ENCODE measurements at places on chromosomes 12 and 14.

- DNase-seq, result no peak
Observed at GRCh38 chr14:96205059-96205977, 679 bp downstream of the BDKRB2 start.

- DNase-seq, result no peak
Observed at GRCh38 chr14:72613231-72613974, 280.5 kb downstream of the DPF3 start.

- DNase-seq, result no peak
Observed at GRCh38 chr14:45051180-45051579, 32.7 kb upstream of the PRPF39 start.

DNA sequence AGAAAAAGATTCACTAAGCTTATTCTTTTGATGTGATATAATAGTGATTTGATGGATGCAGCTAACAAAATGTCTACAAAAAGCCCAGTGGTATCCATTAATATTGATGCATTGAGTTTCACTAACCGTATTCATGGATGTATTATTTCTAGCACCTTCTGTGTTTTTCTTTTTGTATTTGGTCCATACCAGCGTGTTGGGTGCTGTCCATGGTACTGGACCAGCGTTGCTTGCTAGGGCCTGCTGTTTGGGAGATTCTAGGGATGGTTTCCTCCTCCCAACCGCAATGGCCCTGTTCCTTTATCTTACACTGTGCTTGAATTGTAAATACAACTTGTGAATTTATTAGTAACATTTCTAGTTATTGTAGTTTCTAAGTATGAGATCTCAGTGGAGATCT, 31.7 kb downstream of the ANO4 start:
- no peak for DNase-seq

DNA sequence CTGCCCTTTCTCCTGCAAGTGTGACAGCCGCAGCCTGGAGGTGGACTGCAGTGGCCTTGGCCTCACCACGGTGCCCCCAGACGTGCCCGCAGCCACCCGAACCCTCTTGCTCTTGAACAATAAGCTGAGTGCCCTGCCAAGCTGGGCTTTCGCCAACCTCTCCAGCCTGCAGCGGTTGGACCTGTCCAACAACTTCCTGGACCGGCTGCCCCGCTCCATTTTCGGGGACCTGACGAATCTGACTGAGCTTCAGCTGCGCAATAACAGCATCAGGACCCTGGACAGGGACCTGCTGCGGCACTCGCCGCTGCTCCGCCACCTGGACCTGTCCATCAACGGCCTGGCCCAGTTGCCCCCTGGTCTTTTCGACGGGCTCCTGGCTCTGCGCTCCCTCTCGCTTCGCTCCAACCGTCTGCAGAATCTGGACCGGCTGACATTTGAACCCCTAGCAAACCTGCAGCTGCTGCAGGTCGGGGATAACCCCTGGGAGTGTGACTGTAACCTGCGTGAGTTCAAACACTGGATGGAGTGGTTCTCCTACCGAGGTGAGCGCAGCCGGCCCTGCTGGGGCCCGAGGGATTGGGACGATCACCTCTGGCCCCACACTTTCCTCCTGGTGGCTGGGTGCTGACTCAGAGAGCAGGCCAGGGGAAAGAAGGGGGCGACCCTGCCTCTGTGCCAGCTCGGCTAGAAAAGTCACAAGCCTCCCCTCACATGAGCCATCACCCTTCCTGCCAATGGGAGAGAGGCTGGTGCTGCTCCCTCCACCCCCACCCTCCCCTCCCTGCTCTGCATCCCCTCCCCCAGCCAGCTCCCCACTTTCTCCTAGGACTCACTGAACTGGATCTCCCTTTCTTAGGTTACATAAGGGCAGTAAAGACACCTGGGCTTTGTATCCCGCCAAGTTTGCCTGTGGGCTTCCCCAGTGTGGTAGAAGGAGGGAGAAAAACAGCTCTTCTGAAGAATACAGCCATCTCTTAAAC, 10.9 kb downstream of the LRTM2 start:
- no peak for DNase-seq

DNA sequence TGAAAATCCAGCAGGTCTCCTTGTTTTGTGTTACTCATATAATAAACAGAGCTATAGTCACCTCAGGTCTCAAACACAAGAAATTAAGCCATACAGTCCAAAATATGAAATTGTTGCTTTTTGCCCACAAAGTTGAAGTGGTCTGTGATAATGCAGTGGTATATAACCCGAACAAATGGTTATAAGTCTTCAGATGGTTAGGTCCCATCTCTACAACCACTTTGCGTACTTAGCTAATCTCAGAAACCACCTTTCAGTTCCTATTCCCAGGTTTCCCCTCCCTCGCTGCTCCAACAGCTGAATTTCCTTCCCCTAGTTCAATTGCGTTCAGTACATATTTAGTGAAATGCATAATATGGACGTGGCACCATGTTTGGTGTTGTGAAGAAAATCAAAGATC, 3.3 kb upstream of the KCNA5 start:
- no peak for DNase-seq

DNA sequence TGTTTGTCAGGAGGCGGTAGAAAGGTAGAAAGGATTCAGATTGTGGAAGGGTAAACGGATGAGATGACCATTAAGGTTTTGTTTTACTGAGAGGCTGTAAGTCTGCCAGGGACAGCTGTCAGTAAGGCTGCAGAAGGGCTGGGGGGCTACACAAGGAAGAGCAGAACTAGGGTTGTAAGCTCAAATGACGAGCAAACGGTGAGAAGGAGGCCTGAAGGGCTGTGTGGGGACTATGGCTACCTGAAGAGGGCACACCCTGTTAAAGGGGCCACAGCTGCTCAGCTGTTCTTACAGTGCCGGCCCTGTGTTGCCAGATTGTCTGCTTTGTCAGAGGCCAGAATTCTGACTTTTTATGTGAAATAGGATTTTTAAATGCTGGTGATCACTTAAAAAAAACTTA, 19.1 kb downstream of the VASH1 start:
- no peak for DNase-seq

- DNase-seq, result no peak
Observed at GRCh38 chr12:64995816-64996215, 125.3 kb downstream of the WIF1 start.

- no peak for DNase-seq
Observed at GRCh38 chr12:18752280-18752920, 14.5 kb downstream of the CAPZA3 start.

DNA sequence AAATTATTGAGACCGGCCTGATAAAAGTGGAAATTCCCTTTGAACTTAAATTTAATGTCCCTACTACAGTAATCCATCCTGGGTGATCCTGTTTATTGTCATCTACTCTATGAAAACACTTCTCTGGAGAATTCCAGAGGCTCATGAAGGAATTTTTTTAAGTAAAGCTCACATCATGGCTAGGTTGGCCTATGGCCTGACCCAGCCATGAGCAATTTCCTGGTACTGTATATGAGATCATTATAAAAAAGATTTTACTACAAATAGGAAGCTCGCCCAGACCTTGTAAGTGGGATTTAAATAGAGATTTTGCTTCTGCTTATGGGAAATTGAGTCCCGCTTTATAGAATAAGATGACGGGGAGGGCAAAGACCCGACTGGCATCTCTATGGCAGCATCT, 215.5 kb downstream of the DPF3 start:
- no peak for DNase-seq

- DNase-seq, result no peak
Observed at GRCh38 chr12:53048780-53049401, 974 bp upstream of the TNS2 start.

DNA sequence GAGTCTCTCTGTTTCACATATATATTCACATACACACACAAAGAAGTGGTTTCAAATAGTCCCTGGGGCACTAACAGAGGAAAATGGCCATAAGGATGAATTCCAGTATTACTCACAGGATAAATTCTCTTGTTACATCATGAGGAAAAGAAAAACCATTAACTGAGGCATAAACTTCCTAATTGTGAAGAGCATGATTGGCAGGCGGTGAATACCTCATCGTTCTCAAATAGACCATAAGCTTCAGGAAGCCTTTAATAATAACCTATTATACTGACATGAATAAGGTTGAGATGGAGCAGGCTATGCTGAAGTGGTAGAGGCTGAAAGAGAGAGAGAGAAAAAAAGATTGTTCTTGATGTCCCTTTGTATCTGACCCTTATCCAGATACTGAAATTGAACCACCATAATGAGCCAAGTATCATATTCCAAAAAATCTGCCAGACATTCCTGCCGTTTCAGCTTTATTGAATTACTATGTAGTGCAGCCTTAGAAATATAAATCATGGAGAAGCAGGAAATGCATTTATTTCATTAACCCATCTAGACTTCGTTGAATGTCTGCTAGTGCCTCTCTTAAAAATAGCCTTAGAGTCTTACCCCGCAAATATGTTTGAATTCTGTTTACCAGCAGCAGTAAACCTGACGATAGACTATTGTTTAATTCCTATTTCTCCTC, 86.8 kb downstream of the NUAK1 start:
- DNase-seq, result no peak

DNA sequence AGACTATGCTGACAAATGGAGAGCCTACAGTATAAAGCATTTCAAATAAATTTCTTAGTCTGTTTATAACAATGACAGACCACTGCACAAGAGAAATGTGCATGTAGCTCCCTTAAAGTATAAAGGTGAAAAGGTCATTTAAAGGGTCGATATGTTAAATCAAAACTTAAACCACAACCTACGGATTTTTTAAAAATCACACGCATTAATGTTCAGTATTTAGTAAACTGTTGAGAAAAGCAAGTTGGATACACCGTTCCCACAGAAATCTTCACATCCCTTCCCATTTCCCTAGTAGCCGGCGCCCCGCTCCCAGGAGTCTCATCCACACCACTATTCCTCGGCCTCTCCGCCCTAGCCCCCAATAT, 614 bp downstream of the FKBP3 start:
- no peak for DNase-seq

DNA sequence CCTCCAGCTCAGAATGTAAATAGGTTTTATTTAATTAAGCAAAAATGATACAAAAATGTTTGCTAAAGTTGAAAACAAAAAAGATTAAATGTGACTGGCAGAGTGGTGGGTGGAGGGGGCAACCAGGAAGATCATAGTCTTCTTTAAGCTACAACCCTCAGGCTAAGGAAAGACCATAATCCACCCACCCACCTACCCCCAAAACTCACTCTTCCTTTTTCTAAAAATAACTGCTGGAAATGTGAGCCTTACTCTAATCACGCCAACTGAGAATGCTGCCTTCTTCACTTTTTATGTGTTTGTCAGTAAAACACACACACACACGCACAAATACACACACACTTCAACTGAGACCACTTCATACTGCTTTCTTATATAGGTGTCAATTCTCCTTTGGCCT, 230.0 kb upstream of the EGLN3 start:
- DNase-seq, result no peak

- no peak for DNase-seq
Observed at GRCh38 chr12:111664961-111665865, 20.5 kb downstream of the BRAP start.

- no peak for DNase-seq
Observed at GRCh38 chr12:12219664-12220063, 47.2 kb downstream of the LRP6 start.

DNA sequence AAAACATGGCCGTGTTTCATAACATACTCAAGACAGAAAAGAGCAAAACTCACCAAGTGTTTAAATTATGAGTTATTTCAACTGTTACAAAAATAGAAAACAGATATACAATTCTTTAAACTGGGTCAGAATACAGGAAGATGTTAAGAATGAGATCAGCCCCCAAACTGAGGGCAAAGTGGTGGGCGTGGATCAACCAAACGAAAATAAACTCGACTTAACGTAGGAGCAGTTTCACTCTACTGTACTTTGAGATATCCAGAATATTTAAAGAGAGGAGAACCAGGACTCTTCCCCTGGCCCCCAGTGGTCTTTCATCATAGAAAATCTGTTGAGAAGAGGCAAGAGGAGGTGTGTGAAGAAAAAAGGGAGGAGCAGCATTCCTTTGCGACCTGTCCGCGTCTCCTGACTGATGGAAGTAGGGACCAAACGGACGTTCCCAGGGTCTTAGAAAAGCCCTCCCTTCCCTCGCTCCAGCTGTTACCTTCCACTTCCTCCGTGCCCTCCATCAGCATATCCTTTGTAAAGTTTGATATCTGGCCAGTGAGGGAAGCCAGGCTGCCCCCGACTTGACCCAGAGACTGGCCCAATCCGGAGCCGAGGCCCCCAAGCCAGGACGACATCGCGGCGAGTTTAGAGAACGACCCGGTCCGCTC, 668 bp downstream of the TRIP11 start:
- no peak for DNase-seq

GRCh38 chr12:122886851-122887818, 8.8 kb downstream of the VPS37B start:
- DNase-seq, result no peak

- DNase-seq, result no peak
Observed at GRCh38 chr14:31207287-31207754, 272 bp downstream of the HECTD1 start.

- DNase-seq, result no peak
Observed at GRCh38 chr12:89468017-89468416, 56.6 kb downstream of the GALNT4 start.

DNA sequence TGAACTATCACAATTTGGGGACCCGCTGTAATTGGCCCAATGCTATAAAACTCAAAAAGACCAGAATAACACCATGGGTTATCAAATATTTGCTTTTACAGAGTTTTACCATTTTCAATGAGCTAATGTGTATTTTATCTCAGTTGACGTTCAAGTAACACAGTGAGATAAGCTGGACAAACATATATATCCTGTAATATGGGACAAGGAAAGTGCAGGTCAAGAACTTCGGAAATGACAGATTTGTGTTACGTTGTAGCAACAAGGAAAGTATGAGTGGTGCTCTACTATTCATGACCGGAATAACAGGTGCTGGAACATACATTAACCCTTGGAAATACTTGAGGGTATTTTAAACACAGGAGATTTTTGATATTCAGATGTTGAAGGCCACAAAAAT, 566.4 kb upstream of the FLRT2 start:
- DNase-seq, result no peak
